Stimulated activated CD4-positive, alpha-beta T cell treated with anti-CD3 and anti-CD28 coated beads, Interleukin-15, amount 100 ng/mL, for 1 hour (primary cell): ENCODE measurements at places on chromosomes 3 and 15.

DNA sequence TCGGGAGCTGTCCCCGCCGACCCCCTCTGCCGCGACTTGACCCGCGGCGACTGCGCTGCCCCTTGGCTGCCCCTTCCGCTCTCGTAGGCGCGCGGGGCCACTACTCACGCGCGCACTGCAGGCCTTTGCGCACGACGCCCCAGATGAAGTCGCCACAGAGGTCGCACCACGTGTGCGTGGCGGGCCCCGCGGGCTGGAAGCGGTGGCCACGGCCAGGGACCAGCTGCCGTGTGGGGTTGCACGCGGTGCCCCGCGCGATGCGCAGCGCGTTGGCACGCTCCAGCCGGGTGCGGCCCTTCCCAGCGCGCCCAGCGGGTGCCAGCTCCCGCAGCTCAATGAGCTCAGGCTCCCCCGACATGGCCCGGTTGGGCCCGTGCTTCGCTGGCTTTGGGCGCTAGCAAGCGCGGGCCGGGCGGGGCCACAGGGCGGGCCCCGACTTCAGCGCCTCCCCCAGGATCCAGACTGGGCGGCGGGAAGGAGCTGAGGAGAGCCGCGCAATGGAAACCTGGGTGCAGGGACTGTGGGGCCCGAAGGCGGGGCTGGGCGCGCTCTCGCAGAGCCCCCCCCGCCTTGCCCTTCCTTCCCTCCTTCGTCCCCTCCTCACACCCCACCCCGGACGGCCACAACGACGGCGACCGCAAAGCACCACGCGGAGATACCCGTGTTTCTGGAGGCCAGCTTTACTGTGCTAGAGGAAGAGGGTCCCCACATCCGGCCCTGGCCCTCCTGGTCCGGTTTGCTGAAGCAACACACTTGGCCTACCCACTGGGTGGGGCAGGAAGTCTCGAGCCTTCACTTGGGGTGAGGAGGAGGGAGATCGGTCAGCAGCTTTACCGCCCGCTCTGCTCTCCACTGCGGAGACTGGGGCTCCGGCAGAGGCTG is at the start of gene RASSF1:
RASSF1 (minus strand) TSS at position 389 of the 882 bp plus-strand sequence; CDS start at position 358, 31 bp downstream.
- DNase-seq: peak; percentile 49

DNA sequence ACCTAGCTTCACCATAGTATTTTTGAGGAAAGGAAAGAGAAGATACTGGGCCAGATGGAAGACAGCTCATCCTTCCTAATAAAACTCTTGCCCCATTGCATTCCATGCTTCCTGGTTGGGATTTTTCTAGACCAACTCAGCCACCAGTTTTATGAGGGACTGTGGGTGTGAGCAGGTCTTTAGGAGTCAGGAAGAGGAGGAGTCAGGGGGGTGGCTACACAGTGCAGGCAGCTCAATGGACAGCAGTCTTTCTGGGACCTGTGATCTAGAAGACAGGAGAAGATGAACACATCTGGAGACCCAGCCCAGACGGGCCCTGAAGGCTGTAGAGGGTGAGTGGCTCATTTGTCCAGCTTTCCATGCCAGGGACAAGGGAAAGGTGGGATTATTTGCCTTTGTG is at the start of gene NOX5:
NOX5 (plus strand) TSS at position 242 of the 400 bp plus-strand sequence; CDS start at position 283, 41 bp downstream.
- DNase-seq: no peak

GRCh38 chr3:104392327-104392726 is 974.4 kb upstream of the ALCAM start:
- DNase-seq: no peak

DNA sequence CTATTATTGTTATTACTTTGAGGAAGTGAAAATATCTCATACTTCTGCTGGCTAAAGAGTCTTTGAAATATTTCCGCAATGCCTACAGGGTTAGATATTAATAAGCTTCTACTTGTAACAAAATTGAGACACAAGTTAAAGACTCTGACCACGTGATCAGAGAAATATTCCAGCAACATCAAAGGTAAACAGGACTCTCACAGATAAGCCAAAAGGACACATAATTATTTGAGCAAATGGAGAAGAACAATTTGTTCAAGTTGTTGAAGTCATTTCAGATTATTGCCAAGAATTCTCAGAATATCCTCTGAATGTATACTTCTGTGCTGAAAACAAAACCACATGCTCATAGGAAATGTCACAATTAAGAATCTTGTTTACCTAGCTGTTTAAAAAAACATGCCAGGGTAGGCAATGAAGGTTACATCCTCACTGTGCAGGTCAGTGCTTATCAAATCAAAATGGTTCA is 225.8 kb upstream of the ALCAM start:
- no peak for DNase-seq

DNA sequence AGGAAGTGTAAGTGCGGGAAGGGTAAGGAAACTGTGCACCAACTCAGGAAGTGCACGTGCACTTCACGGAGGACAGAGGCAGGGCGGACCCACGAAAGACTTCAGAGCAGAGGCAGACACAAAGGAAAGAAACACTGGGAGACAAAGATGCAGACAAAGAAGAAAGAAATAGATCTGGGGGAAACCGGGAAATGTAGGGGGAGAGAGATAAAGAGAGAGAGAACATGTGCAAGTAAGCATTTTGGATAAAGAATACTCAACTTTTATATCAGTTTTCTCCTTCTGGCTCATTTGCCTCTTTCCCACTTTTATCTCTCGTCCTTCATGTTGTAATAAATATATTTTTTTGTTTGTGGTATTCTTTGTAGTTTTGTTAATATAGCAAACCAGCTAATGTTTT is 204.2 kb downstream of the WDR72 start:
- no peak for DNase-seq

- no peak for DNase-seq
Observed at GRCh38 chr3:53030619-53031449, 15.0 kb downstream of the SFMBT1 start.
